ENCODE measurements at places on chromosomes 11 and 22.

- DNase-seq = no peak
Observed at GRCh38 chr22:49961601-49962011, 1.0 kb downstream of the PIM3 start.

- DNase-seq = peak; percentile 76
Observed at GRCh38 chr22:18023509-18024275, 669 bp downstream of the MICAL3 start.

- no peak for DNase-seq
Observed at GRCh38 chr22:47773635-47774034, 1011.2 kb downstream of the TBC1D22A start.

GRCh38 chr11:68446046-68446725 lies 14.4 kb upstream of the PPP6R3 start:
- no peak for DNase-seq

- peak; percentile 10 for DNase-seq
Observed at GRCh38 chr11:18066626-18067025, 20.6 kb upstream of the TPH1 start.

Data from GM04504 (cell line).